ENCODE measurements at places on chromosomes 7 and 10. TPM values are rescaled to one million over a fixed set of nuclear protein-coding genes. Genes with fewer than 3 reads are reported as not detected.

GPNMB gene
- total RNA-seq, result 523 TPM

TMEM213 gene
- 20.8 TPM for total RNA-seq

TBC1D12 gene
- 10.7 TPM for total RNA-seq

IDI2 gene
- not detected for total RNA-seq

CDNF gene
- total RNA-seq, result 3.9 TPM

VSTM4 gene
- 4.7 TPM for total RNA-seq

REPIN1 gene
- 73.1 TPM for total RNA-seq

CYP17A1 gene
- not detected for total RNA-seq

PSMC2 gene
- 90.0 TPM for total RNA-seq

OR6B1 gene
- not detected for total RNA-seq

C10orf105 gene
- not detected for total RNA-seq

FRG2B gene
- not detected for total RNA-seq

CYP2C19 gene
- total RNA-seq, result 0.30 TPM

CLRN3 gene
- not detected for total RNA-seq

SPDYE6 gene
- not detected for total RNA-seq

C10orf67 gene
- 0.93 TPM for total RNA-seq

PROSER2 gene
- 5.6 TPM for total RNA-seq

IFIT1 gene
- 2.5 TPM for total RNA-seq

COL13A1 gene
- total RNA-seq, result 2.1 TPM

GRB10 gene
- total RNA-seq, result 56.2 TPM

IMMP2L gene
- total RNA-seq, result 20.6 TPM

PCDH15 gene
- total RNA-seq, result 0.11 TPM
